ENCODE measurements at places on chromosomes 1 and 21. TPM values are rescaled to one million over a fixed set of nuclear protein-coding genes. Genes with fewer than 3 reads are reported as not detected.

DNA sequence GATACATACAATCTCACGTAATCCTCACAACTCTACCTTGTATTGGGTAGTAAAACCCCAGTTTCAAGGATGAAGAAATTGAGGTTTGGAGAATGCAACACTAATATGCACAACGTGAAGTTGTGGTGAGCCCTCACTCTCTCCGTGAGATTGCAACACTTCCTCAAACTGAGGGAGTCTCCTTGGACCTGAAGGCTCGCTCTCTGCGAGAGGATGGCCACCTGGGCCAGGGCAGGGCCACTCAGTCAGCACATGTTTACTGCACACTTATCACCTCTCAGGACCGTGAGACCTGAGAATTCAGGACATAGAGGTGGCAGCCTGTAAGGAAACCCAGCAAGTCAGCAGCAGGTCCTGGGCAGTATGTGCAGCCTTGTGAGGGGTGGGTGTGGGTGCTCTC lies 8.7 kb downstream of the SH3BP5L start:
- DNase-seq, result no peak

- no peak for DNase-seq
Measured at GRCh38 chr1:65512967-65513780, 92.7 kb downstream of the LEPR start.

DNA sequence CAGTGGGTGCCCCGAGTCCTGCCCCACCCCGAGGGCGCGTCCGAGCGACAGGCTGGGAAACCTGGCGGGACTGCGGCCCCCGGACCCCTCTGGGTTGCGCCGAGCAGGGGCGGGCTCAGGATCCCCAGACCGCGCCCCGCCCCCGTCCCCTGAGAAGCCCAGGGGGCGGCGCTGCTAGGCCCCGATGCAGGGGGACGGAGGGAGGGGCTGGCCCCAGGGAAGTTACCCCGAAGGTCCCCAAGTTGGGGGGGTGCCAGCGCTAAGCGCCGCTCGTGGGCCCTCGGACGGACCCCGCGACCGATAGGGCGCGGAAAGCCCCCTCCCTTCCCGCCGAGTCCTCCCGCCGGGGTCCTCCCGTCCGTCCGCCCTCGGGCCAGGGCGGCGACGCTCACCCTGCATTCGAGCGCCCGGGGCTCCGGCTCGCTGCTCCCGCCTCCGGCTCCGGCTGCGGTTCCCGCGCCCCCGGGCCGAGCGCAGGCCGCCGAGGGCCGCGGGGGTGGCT lies 414 bp downstream of the GPR153 start:
- no peak for DNase-seq

- no peak for DNase-seq
Measured at GRCh38 chr1:221751226-221751887, 9.5 kb upstream of the DUSP10 start.

- DNase-seq, result no peak
Measured at GRCh38 chr1:38101037-38101785, 54.6 kb upstream of the POU3F1 start.

- no peak for DNase-seq
Measured at GRCh38 chr21:41781050-41781410, 14.2 kb upstream of the RIPK4 start.

- DNase-seq, result no peak
Measured at GRCh38 chr1:206859082-206859521, 6.3 kb upstream of the IL20 start.

DNA sequence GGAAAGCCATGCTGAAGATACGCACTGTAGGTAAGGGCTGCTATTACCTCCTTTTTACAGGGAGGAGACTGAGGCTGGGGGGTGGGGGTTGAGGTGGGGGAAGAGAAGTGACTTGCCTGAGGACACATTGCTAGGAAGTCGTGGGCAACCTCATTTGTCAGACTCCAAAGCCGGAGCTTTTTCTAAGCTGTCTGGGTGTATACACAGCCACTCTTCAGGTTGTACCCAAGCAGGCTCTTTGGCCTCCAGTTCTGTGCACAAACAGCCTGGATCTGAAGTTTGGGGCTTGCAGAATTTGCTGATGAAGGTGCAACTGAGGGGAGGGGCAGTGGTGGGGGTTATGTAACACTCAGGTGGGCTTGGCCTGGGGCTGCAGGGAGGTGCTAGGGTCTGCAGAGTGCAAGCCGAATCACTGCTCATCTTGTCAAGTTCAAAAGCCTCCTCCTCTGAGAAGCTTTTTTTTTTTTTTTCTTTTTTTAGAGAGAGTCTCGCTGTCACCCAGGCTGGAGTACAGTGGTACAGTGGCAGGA lies 16.9 kb downstream of the TINAGL1 start:
- DNase-seq, result no peak

- no peak for DNase-seq
Measured at GRCh38 chr1:78640462-78640861, 9.2 kb upstream of the IFI44 start.

- DNase-seq, result no peak
Measured at GRCh38 chr1:244603498-244603897, 49.4 kb upstream of the DESI2 start.

GRCh38 chr1:68319907-68320306 lies 87.6 kb upstream of the WLS start:
- no peak for DNase-seq

DNA sequence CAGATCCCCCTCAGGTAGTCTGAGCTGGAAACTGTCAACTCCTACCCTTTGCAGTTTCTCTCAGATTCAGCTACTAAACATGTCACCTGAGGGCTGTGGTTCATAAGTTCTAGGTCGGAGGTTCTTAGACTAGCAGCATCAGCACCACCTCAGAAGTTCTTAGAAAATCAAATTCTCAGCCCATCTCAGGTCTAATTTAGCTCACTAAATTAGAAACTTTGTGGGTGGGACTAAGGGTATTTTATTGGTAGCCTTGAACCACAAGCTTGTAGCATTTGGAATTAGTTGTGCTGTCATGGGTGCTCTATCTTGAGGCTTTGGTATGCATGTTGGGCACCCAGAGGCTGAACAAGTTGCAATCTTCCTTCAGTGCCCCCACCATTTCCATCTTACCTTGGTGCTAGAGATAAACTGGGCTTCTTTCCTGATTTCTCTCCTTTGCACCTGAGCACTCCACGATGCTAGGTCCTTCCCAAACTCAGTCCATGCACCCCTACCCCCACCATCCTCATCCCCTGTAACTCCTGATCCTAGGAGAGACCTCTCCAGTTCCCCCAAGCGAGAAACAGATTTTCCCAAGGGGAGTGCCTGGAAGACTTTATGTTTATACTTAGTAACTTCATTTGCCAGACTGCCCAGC lies 54.2 kb downstream of the S1PR1 start:
- no peak for DNase-seq

- no peak for DNase-seq
Measured at GRCh38 chr21:45123440-45123839, 49.1 kb downstream of the ADARB1 start.

DNA sequence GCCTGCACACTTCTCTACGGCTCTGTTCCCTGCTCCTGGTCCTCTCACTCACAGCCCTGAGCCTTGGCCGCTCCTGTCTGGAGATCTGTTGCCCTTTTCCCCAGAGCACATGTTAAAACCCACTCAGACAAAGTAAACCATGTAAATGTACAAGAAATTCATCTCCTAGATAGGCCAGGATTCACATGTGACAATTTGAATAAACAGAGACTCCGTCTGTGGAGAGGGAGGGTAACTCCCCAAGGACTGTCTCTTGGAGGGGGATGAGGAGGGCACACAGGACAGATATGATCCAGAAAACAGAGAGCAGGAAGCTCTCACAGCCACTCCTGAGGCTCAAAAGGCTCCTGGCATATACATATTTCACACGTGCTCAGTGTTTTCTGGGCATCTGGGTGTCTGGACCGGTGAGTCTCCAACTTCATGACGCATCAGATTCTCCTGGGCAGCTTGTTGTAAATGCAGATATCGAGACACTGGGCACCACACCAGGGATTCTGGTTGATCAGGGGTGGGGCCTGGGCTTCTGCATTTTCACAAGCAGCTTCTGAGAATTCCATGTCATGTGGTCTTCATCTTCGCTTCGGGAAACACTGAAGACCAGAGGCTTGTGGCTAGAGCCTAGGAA lies 6.4 kb upstream of the KAZN start:
- DNase-seq, result no peak

DNA sequence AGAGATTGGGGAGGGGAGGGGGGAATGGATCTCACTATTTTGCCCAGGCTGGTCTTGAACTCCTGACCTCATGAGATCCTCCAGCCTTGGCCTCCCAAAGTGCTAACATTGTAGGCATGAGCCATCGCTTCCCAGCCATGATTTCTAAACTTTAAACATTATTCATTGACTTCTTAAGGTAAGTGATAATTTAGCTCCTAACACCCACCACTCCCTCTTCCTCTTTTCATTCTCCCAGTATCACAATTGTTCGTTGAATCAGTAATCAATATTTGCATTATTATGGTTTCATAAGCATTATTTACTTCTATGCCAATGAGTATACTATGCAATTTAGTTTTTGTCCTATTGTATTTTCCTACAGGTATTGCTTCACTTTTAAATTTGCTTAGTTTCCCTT lies 33.6 kb upstream of the SFPQ start:
- DNase-seq, result no peak

- DNase-seq, result no peak
Measured at GRCh38 chr1:46675549-46676314, 4.1 kb downstream of the TEX38 start.

DNA sequence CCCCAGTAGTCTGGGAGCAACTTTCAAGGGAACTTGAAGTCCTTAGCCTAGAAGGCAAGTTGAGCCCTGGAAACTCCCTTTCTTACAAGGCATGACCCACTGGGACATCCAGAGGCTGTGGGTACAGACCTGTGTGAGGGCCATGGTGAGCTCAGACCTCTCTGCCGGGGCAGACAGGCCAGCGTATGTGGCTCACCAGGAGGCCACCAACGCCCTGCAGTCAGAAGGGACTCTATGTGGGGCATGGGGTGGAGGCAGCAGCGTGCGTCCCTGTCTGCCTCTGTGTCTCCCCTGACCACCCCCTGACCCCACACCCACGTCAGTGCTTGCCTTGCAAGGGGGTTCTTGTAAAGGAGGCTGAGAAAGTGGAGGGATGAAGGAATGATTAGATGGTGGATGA lies 10.8 kb downstream of the COQ8A start:
- DNase-seq, result no peak

DNA sequence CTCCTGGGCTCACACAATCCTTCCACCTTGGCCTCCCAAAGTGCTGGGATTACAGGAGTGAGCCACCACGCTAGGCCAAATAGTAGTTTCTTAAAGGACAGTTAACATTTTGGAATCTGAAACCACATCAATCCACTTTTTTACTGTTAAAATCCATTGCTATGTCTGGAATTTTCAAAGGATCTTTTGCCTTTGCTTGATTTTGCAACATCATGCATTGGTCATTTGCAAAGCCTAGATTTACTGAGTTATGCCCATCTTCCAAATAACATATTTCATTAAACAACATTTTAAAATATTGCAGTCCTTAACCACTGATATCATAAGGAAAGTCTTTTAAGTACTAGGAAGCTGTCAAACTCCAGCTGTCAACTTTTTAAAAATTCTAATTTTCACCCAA lies 3.3 kb downstream of the POGZ start:
- no peak for DNase-seq

DNA sequence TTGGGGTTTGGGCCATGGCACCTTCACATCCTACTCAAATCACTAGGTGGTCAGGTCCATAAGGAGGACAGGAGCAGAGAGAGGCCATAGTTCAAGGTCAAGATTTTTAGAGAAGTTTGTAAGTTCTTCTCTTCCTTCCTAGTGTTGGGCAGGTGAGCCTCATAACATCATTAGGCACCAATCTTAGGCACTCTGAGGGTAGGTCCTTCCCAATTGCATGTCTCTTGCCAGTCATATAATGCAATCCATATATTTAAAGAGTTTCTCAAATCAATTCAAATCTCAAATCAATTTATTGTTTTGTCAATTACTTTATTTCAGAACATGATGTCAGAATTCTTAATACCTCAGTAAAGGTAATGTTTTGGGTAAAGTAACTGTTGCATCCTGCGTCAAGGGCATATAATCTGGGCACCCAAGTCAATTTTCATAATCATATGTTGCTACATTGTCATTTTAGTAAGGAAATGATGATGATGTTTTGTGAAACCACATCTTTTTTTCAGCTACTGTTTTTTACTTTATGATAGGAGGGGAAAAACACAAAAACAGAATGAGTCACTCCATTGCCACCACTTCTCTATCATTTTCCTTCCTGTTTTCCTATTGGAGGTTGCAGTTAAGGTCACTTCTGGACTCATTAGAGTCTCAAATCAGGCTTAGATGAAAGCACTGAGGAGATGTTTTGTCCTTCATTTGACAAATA lies 122.7 kb downstream of the UCHL5 start:
- no peak for DNase-seq

DNA sequence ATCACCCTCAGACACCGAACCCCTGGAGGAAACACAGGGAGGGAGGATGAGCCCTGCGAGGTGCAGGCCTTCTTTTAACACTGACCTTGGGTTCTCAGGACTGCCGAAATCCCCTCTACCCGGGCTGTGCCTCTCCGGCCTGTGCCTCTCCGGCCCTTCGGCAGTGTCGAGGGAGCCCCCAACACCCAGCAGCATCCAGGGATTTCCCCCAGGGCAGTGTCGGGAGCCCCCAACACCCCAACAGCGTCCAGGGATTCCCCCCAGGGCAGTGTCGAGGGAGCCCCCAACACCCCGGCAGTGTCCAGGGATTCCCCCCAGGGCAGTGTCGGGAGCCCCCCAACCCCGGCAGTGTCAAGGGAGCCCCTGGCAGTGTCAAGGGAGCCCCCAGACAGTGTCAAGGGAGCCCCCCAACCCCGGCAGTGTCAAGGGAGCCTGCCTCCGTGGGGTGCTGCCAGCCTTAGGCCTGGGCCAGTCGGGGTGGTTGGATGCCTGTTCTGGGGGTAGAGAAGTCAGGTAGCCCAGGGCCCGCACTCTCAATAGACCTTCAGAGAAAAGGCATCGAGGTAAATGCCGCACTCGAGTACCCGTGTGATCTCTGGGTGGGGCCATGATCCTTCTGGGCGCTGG lies 57.5 kb downstream of the PRKCZ start:
- DNase-seq, result peak; percentile 60

DNA sequence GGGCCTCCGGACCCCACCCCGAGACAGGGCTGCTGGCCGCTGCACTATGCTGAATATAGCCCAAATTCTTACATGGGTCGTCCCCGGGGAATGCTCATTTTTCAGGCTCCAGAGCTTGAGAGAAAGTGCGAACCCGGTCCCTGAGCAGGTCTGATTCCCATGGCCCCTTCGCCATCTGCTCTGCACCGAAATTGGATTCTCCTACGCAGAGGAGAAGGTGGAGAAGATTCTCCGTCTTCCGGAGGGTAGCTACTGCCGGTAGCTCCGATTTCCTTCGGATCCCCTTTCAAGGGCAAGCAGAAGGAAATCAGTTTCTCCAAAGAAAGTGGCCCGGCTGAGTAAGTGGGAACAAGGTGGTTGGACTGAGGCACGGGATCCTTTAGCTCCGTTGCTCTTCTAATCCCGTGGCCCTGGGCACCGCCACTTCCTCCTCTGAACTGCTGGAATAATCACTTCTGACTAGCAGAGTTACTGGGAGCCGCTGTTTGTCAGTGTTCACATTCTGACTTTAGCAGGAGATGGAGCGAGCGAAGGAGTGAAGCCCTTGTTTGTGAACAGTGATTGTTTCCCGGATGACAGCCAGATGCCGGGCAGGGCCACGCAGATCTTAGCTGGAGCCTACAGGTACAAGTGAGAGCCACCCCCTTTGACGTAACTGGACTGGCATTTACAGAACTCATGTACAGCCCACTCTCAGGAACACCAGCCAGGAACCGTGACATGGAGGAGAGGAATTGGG lies 1.1 kb upstream of the ZNF496 start:
- no peak for DNase-seq

GRCh38 chr1:61083013-61083806 lies 849 bp downstream of the NFIA start:
- DNase-seq, result peak; percentile 65

GRCh38 chr1:207070811-207071210 lies 17.7 kb downstream of the PFKFB2 start:
- DNase-seq, result no peak

FMO5 gene
- total RNA-seq, result 8.2 TPM

SLC44A5 gene
- total RNA-seq, result 1.8 TPM

GPR157 gene
- total RNA-seq, result 49.0 TPM

SLAMF9 gene
- not detected for total RNA-seq

Data from Right ventricle myocardium inferior (tissue), 1 donor.